Pulmonary artery endothelial cell (primary cell): ENCODE measurements at places on chromosomes 3 and 15.

DNA sequence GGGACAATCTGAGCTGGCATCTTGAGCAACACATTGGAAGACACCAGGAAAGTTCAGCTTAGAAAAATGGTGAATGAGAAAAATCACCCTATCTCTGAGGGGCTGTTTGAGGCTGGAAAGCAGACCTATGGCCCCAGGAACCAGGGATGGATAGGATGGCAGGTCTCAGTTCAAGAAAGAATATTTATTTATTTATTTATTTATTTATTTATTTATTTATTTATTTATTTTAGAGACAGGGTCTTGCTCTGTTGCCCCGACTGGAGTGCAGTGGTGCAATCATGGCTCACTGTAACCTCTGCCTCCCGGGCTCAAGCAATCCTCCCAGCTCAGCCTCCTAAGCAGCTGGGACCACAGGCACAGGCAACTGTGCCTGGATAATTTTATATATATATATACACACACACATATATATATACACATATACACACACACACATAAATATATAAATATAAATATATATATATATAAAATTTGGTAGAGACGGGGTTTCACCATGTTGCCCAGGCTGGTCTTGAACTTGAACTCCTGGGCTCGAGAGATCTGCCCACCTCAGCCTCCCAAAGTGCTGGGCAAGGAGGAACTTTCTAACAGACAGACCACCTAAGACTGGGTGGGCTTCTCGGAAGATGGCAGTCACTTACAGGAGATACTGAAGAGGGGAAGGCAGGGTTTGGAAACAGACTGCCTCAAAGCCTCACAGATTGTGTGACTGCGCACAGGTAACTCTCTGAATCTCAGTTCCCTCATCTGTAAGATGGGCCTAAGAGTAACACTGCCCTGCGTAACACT, 29.7 kb downstream of the CCDC13 start:
- DNase-seq: no peak

GRCh38 chr15:27878841-27879240, 220.3 kb downstream of the OCA2 start:
- DNase-seq: no peak

GRCh38 chr3:155035553-155035952, 44.6 kb upstream of the MME start:
- DNase-seq: no peak

- no peak for DNase-seq
Observed at GRCh38 chr15:85318732-85319076, 61.7 kb upstream of the AKAP13 start.

DNA sequence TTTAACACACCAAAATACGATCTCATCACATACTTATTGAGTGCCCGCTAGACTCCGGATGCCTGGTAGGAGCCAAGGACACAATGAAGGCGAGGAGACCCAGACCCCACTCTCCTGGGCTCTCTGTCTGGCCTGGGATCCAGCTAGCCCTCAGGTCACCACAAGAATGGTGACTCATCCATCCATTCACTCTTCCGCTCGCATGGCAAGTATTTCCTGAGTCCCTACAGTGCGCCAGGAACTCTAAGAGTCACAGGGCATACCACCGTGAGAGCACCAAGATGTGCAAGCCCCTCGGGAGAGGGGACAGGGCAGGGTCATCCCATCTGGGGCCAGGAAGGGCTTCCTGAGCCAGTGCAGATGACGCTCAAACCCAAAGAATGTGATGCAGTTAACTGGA, 101.6 kb upstream of the PRR20G start:
- no peak for DNase-seq

- no peak for DNase-seq
Observed at GRCh38 chr3:158267015-158267414, 157.1 kb downstream of the RSRC1 start.

- DNase-seq: no peak
Observed at GRCh38 chr15:27220199-27220598, 249.2 kb downstream of the GABRG3 start.

- no peak for DNase-seq
Observed at GRCh38 chr3:57141719-57142410, 23.3 kb downstream of the IL17RD start.

- no peak for DNase-seq
Observed at GRCh38 chr3:193490580-193490979, 64.1 kb downstream of the ATP13A4 start.

DNA sequence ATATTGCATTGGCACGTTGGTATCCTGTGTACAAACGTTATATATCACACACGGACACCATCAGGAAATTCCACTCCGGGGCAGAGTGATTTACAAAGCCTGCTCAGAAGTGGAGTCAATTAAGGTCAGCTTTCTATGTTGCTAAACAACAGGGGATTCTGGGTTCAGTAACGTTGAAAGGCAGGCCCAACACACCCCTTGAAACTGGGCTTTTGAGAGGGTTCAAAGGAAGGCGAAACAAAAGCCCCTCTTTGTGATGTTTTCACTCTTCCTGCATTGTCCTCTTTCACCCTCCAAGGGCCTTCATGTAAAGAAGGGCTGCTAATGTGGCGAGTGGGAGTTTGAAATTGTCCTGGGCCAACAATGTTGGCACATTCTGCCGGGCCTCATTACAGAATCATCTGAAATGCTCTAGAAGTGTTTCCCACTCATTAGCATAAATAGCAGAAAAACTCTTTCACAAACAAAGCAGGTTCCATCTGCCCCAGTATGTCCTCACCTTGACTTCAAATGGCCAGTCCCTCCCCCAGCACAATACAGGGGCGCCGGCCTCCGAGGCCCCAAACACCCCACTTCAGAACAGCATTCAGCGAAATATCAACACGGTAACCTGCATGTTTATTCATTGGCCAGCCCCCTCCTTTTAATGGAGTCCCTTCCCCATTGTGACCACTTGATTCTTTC, 76.4 kb downstream of the HES1 start:
- DNase-seq: no peak

- DNase-seq: peak; percentile 96
Observed at GRCh38 chr3:52429779-52430415, 15.0 kb downstream of the SEMA3G start.

GRCh38 chr3:8552223-8552762, 50.7 kb downstream of the LMCD1 start:
- DNase-seq: no peak

DNA sequence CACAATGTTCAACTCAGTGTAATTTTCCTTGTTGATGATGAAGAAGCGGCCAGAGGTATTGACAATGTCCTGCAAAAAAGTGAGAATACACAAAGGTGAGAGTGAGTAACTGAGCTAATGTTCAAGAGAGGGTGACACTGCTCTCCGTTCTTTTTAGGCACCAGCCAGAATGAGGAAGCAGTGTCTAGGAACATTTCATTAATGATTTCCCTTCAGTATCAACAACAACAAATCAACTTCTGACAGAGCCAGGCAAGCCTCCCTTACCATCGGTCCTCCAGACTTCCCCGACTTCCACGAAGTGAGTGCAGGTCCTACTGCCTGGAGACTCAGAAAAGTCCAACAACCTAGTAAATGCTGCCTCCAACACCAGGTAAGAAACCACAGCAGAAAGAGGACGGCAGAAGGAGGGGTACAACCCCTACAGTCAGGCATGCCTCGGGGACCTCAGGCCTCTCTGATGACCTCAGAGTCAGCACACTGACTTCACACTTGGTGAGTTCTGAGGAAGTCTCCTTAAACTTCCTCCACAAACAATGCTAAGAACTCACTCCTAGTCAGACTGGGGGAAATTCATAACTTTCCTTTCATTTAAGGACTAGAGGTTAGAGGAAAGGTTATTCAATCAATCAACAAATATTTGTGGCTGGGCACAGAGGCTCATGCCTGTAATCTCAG, 62.7 kb downstream of the NPTN start:
- no peak for DNase-seq

DNA sequence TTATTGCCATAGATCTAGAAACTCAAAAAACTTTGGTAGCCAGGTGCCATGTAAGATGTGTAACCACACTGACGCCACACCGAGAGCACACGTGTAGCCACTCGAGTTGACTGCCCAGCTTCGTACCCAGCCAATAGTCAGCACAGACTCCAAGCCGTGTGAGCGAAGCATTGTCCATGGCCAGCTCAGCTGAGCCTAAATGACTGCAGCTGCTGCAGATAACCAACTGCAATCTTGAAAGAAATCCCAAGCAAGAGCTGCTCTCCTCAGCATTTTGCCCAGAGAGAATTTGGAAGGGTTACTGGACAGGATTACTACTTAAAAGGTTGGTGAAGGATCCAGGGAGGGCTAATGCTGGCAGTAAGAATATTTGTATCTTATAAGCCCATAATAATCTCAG, 193.0 kb upstream of the THRB start:
- DNase-seq: no peak

DNA sequence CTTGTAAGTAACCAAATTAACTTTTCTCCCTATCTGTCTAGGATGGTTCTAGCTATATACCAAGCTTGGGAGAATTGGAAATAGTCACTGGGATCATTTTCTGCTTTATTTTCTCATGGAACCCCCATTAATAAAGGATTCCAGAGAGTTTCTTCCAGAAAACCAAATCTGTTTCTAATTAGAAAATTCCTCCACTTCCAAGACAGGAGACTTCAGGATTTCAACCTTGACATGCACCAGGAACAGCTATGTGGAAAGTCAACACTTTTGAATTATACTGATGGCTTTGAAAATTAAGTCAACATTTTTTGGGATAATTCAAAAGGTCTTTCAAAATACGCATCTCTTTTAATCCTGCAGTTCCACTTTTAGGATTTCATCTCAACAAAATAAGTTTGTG, 138.3 kb downstream of the MEX3B start:
- DNase-seq: no peak

GRCh38 chr3:107426223-107426622, 49.0 kb downstream of the CCDC54 start:
- DNase-seq: no peak

DNA sequence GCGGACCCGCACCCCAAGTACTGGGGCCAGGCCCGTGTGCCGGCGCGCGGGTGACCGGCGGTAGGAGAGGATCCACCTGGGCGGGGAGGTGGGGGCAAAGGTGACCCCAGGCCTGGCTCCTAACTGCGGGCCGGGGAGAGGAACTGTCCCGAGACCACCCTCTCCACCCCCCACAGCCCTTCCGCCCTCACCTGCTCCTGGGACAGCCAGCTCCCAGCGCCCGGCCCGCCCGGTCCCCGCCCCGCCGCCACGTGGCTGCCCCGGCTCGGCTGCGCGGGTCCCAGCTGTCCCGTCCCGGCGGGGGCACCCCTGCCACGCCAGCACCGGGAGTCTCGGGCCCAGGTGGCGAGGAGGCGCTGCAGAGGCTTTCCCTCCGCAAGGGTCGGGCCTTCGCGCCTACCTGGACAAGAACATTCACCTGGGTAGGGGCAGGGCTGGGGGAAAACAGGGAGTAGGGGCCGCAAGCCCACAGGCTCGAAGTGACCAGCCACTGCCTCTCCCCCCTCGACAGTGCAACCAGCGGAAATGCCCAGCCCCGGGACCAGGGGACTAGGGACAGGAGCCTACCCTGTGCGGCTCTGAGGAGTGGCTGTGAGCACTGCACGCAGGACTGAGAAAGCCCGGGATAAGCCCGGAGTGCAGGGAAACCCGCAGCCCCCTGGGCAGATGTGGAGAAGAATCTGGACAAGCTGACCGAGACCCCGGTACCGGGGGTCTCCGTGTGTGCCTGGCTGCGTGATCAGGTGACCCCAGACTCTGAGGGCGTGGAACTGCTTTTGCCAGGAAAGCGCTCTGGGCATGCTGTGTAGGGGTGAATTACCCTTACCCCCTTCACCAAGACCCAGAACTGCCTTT, at the start of gene SLC12A8:
SLC12A8 (minus strand) TSS at position 240 of the 855 bp plus-strand sequence. CDS start 1,399 bp downstream, outside the sequence.
- no peak for DNase-seq

DNA sequence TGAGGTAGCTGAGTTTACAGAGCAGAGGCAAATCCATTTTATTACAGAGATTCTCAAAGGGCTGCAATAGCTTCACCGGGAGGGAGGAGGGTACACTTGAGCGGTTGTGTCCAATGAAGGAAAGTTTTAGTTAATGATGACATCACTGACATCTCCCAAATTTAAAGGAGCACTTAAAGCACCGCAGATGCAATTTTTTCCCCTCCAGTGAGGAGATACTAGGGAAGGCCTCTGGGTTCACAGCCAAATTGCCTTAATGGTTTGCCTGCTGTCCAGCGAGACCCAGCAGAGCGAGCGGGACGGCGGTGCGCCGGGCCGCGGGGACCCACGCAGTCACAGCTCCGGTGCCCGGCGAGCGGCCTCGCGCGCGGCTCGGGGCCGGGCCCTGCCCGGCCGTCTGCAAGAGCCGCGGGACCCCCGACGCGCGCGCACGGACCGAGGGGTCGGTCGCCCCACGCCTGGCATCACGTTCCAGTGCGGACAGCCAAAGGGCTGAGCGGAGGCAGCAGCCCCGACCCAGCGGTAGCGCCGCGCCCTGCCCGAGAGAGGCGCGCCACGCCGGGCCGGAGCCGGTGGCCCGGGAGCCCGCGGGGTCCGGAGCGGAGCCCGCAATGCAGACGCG, 160.5 kb upstream of the CHRNA7 start:
- no peak for DNase-seq

GRCh38 chr15:32923176-32923575, 205.4 kb downstream of the GREM1 start:
- no peak for DNase-seq

DNA sequence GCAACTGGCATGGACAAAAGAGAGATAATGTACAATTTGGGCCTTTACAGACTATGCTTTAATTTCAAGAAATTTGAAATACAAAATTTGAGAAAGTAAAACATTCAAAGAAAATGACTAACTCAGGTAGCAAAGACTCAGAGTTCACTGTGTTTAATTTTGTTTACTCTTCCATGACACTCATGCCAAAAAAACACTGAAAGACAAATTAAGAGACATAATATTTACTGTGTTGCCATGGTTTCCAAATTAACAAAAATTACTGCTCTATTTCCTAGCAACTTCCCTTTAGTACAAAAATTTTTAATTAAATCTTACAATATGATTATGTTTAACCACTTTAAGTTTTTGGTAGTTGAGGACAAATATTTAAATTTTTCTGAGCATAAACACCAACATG, 29.6 kb downstream of the LRRFIP2 start:
- DNase-seq: no peak

DNA sequence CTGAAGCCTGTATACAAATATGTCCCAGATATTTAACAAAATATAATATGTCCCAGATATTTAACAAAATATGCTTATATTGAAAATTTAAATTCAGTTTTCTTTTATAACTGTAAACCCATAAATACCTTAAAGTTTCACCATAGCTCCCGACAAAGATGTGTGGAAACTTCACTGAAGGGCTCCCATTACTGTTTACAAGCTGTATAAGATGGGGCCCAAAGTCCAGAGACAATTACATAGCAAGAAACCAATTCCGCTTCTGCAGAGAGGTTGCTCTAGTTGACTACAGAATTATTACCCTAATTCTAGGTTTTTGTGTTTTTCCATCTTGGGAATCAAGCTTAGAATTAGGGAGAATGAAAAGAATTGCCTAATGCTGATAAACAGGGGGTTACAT, 102.6 kb upstream of the EPHA6 start:
- DNase-seq: no peak

DNA sequence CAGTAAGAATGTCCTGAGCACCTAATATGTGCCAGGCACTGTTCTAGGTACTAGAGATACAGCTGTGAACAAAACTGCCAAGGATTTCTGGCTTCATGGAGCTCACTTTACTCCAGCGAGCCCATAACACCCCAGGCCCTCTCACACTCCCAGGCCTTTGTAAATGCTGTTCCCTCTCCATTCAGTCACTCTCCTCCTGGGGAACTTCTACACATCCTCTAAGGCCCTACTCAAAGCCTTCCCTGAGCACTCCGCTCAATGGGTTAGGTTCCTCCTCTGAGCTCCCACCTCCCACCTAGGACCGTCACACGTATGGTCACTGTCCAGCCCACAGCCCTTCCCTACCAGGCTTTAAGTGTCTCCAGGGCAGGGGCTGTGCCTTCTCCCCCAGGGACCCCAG, 27.2 kb downstream of the SEMA7A start:
- DNase-seq: no peak

GRCh38 chr15:89805241-89806209, 9.1 kb downstream of the ANPEP start:
- no peak for DNase-seq
